Forelimb muscle (tissue), 1 donor: ENCODE measurements at places on chromosomes 2 and 18.

DNA sequence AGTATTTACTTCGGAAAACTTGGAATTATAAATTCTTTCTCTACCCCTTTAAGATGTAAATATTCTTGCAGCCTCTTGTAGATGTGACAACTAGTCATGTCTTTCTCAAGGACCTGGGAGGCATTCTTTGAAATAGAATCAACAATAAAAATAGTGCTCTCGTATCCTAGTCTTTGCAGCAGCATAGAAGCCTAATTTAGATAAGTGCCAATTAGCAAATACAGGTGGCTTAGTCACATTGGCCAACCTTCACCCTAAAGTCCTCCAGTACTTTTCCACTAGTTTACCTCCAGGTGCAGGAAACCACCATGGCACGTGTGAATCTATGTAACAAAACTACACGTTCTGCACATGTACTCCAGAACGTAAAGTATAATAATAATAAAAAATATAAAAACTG, 3.5 kb upstream of the ZSWIM2 start:
- no peak for DNase-seq

GRCh38 chr2:108615480-108616090, 81.3 kb downstream of the LIMS1 start:
- no peak for DNase-seq

- no peak for DNase-seq
Observed at GRCh38 chr2:85550486-85550885, 10.8 kb downstream of the GGCX start.

DNA sequence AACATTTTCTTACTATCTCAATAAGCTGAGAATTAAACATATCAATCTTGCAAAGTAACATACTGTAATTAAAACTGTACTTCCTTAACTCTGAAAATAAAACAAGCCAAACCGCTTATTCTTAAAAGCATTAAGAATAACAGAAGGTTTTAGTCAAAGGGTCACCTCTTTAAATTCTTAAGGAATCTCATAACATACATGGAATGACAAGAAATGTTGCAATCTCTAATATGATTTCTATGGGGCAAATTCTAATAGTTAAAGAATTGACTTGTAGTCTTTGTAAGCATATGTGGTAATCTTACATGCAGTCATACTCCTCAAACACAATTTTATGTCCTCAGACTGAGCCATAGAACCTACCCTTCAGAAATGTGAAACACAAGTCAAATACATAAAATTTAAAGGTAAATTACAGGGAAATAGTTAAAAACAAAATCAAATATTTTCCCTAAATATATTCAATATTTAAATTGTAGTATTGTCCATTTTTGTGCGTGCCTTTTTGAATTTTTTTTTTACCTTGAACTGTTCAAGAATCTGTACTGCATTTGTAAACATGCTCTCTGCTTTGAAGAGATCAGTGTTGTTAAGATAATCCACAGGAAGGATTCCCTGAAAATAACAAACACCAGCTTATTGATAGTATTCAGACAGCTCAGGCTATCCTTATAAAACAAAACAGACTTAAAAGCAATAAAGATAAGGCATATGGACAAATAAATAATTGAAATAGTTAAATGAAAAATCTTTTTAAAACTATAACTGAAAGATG, 48.2 kb downstream of the PIGN start:
- no peak for DNase-seq

- no peak for DNase-seq
Observed at GRCh38 chr2:60867007-60867406, 14.4 kb upstream of the REL start.

- no peak for DNase-seq
Observed at GRCh38 chr18:57149051-57149450, 2.2 kb downstream of the BOD1L2 start.

GRCh38 chr2:199439066-199439465, 18.7 kb downstream of the SATB2 start:
- no peak for DNase-seq

- DNase-seq, result no peak
Observed at GRCh38 chr2:180158961-180159360, 151.9 kb upstream of the CWC22 start.

- DNase-seq, result no peak
Observed at GRCh38 chr2:164535280-164536025, 85.8 kb downstream of the GRB14 start.

DNA sequence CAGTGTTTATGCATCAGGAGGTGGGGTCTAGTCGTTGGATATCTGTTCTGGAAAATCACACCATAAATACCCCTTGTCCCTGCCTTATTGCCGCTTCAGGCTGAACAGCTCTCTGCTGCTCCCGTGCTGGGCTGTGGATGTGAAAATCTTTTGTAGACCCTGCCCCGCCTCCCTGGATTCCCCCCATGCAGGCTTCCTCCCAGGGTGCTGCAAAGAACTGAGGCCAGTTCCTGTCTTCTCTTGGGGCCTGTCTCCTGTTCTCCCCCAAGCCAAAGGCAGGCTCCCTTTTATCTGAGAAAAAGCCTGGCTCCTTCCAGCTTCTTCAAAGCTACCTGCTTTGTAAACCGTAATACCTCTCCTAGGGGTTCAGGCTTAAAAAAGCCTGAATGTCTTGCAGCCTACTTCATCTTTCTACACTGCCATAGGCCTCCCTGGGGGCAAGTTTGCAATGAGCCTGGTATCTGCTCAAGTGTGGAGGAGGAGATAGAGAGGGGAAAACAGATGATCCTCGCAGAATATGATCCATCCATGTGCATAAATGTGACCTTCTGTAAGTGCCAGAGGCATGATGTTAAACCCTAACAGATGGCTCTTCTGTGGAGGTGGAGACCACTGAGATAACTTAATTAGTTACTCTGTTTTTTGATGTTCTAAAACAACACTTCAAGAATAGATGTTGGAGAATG, 55.3 kb downstream of the VWA3B start:
- no peak for DNase-seq

- no peak for DNase-seq
Observed at GRCh38 chr2:150586858-150587257, 99.4 kb upstream of the RND3 start.

GRCh38 chr2:105144941-105145300, 96.6 kb upstream of the GPR45 start:
- DNase-seq, result no peak

DNA sequence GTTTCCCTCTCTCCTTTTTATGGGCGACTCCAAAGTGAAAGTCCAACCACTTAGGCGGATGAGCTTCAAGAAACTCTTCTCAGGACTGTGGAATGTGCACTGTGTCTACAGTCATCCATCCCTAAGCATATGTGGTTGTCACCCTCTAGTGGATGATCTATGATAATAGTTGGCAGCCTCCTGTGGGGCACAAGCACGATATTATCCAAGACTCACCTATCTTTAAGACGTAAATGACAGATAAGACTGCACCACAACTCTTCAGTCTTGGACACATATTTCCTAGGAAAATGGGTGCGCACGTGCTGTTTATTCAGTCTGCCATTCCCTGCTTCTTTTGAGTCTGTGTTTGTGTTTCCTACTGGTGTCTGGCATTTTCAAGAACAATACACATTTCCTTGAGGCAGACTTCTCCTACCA, 145.5 kb upstream of the CTAGE1 start:
- DNase-seq, result no peak
